ENCODE measurements at places on chromosomes 3 and 15.

- DNase-seq = no peak
Measured at GRCh38 chr3:184602372-184603150, 41.0 kb downstream of the EPHB3 start.

GRCh38 chr3:157956850-157957249 lies 149.4 kb downstream of the SHOX2 start:
- DNase-seq = no peak

DNA sequence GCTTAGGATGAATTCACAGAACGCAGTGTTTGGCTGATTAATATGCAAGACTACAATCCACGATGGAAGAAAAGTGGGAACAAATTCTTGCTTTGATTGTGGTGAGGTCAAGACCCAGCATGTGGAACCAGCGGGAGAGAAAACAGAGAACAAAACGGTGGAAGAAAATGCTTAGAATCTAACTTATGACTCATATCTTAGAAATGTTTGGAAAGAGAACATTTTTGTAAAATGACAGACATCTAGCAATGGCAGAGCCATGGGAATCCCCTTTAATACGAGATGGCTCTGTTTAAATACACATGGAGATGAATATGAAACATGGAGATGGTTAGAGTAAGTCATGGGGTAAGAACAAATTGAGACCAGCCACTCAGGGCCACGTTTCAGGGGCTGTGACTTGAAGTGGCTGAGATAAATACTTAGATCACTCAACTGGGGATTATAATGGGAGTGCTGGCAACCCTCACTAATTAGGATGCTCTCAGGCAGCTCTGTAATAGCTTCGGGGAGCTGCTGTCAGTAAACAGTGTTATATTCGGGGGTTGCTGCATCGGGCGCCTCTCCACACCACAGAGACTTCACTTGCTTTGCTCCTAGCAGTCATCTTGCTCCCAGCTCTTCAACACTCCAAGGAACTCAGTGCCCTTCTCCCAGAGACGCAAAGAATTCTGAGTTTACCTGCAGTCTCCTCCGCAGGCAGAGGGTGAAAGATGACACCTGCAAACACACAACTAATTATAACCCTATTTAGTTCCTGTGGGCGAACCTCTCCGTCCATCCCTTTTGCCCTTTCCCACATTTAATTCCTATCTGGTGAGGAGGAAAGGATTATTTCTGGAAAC lies 68.0 kb upstream of the ONECUT1 start:
- no peak for DNase-seq

DNA sequence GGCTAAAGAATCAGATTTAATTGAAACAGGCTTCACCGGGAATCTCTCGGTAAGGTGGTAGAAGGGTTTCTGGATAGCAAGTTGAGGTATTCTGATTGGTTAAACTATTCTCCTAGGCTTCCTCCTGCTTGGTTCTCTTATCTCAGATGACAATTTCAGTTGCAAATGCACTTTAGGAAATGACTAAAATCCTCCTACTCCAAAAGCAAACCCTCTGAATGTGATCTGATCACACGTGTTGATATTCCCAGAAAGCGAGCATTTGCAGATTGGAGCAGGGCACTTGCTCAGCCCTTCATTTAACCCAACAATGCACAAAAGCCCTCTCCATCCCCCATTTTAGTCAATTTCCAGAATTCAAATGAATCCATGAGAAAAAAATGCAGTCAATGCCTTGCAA lies 55.6 kb upstream of the ICE2 start:
- DNase-seq = no peak

DNA sequence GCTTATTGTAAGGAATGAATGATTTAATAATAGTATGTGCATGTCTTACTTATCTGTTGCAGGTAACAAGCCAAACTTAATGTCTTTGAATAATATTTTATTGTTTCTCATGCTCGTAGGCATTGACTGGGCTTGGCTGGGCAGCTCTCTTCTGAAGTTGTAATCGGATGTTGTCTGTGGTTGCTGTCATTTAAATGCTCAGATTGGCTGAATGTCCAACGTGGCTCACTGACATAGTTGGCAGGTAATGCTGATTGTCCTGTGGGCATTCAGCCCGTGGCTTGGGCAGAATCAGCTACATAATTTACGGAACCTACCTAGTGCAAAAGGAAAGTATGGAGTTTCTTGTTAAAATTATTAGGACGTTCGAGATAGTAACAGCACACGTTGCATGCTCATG lies 297.4 kb upstream of the GBE1 start:
- no peak for DNase-seq

GRCh38 chr15:70437089-70437488 lies 326.3 kb downstream of the UACA start:
- DNase-seq = no peak

All from thoracic aorta (tissue), 2 donors.